ENCODE measurements at places on chromosomes 4 and X.

DNA sequence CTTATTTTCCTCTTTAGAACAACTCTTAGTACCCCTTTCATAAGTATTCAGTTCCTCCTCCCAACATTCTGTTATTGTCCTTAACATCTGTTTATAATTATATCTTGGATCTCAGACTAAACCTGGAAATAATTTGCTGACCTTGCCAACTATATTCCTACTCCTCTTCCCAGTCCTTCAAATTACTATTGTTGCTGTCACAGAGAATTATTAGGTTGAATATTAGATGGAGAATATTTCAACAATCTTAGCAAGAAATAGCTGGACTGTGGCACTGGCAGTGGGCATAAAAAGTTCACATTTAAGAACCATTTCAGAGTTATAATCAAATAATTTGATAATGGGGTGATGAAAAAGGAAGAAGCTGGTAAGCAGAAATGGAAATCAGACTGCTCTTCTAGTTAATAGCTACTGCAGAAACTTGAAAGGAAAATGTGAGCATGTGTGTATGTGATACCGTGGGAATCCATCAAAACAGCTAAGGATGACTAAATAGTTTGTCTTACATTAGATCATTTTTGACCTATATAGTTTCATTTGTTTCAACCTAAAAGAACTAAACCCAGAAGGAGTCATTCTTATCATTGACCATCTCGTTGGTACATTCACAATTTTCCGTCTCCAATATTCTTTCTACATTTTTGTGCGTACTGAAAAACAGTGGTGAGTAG lies 43.3 kb upstream of the PRDM8 start:
- no peak for DNase-seq

- no peak for DNase-seq
Observed at GRCh38 chrX:23052324-23052723, 52.6 kb downstream of the DDX53 start.

DNA sequence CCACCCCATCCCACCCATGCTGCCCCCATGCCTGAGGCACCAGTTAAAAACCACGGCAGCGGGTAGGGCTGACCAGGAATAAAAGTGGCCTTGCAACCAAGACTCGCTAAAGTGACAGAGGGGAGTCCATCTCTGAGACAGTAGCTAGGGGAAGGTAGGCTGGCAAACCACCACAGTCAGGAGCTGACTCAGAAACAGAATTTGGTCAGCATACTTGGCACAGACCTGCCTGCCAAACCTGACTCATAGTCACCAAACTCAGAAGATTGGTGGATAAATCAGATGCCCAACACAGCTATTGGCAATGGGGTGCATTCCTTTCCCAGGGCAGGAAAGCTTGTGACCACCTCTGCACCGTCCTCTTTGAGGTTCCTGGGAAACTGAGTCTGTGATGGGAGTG lies 193.8 kb downstream of the BCOR start:
- DNase-seq: no peak

DNA sequence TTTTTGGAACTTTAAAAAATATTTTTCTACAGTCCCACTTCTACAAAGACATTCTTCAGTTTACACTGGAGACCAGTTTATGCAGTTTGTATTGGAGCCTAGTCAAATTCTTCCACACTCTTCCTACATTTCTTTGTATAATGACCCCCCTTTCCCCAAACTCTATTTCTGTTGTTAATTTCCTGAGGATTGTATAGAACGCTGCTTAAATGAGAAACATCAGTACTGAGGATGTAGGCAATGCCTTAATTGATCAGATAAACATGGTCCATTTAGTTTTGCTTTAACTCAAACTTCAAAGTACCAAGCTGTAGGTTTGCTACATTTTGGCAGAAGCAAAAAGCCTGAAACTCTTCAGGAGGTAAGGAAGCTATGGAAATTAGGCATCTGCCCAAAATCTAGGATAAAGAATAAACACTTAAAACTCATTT lies 155.5 kb downstream of the SLC7A11 start:
- no peak for DNase-seq

DNA sequence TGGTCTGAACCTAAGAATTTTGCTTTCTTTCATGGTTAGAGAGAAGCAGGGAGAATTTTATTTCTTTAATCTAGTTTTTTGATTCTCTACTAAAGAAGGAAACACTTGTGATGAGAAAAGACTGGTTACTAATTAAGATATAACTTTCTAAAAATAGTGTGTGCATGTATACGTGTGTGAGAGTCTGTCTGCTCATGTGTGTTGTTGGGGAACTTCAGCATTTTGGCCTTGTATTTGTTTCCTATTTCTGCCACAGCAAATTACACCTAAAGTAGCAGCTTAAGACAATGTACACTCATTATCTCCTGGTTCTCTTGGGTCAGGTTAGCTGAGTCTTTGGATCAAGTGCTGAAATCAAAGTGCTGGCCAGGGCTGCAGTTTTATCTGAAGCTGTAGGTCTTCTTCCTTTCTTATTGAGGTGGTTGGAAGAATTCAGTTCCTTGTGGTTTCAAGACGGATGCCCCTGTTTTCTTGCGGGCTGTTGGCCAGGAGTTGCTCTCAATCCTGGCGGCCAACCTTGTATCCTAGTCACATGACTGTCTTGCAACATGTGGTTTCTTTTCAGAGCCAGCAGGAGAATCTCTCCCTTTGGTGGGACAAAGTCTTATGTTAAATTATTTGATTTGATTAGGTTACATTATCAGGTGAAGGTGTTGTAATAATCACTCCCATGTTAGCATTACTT lies 188.4 kb upstream of the CLNK start:
- no peak for DNase-seq

DNA sequence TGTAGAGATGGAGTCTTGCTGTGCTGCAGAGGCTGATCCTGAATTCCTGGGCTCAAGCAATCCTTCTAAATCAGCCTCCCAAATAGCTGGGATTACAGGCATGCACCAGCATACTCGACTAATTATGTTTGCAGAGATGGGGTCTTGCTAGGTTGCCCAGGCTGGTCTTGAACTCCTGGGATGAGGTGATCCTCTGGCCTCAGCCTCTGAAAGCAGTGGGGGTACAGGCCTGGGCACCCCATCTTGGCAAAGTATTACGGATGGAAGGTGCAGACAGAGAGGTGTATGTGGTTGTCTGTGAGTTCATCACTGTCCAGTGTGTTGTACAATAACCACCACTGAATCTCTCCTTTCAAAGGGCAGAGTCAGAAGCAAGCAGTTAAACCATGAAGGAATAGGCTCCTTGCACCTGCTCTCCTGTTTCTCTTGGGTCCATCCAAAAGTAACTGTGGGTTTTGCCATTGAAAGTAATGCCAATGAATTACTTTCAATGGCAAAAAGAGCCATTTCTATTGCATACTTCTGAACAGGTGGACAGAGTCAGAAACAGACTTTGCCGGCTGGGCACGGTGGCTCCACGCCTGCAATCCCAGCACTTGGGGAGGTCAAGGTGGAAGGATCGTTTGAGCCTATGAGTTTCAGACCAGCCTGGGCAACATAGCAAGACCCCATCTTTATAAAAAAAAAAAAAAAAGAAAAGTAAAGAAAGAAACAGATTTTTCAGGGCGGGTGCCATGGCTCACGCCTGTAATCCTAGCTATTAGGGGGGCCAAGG lies 7.0 kb upstream of the AKAP17A start:
- no peak for DNase-seq

GRCh38 chr4:139619644-139620043 lies 46.0 kb upstream of the MGST2 start:
- DNase-seq: peak; percentile 45

- no peak for DNase-seq
Observed at GRCh38 chr4:81785338-81785737, 313.6 kb upstream of the RASGEF1B start.

- peak; percentile 24 for DNase-seq
Observed at GRCh38 chr4:94621491-94622080, 136.2 kb upstream of the BMPR1B start.

DNA sequence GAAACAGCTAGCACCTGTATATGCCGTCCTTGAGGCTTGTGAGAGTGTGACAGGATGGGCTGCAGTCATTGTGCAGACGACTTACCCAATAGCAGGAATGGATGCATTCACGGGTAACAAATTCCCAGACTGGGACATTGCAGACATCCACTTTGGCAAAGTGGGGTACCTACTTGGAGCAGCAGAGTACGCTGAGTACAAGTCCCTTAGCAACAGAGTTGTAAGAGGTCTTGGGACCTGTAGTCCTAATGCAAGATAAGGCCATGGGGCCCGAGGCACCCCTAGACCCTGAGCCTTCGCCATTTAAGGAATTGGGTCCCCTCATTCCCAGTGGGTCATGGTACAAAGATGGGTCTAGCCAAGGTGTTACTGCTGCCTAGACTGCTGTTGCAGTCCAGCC lies 55.4 kb upstream of the CCDC149 start:
- DNase-seq: no peak

DNA sequence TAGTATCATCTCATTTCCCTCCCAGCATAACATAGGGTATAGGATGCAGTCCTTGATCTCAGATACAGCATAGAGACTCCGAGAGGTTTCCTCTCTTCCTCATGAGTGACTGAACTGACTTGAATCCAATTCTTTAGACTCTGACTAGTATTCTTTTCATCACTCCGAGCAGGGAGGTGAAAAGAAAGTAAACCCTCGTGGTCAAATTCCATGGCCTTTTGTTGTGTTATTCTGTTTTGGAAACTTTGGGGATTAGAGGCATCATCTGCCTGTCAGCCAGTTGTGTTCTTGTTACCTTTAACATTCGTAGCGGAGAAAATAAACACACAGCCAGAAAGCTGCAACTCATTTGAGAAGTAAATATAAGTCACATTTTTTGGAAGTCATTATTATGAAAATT lies 206.6 kb downstream of the ARHGAP10 start:
- no peak for DNase-seq

DNA sequence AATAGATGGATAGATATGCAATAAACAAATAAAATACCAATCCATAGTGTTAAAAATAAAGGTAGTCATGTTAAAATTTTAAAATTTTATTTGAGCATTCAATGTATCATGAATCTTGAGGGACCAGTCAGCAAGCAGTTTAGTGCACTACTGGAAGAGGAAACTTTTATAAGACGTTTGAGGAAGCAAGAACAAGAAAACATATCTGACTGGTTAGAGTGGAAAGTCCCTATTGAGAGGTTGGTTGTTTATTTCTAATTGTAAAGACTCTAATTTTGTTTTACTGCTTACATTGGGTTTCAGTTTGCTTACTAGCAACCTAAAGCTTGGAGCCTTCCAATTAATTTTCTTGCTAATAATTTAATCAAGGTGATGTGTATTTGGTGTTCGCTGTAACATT lies 786.2 kb downstream of the RAB28 start:
- DNase-seq: no peak

DNA sequence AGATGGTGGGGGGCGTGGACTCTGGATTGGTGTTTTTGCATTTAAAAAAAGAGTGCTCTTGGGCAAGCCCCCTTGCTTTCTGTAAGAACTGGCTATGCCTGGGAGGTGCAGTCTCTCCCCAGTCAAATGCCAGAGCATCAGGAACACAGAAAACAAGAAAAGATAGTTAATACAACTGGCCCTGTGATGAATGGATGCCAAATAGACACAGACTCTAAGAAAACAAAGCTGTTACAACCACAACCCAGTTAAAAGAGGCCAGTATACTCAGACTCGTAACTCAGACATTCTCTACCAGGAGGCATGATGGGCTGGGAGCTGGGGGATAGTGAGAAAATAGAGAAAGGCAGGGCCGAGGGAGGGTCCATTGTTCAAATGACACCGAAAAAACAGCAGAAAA lies 32.5 kb upstream of the C1QTNF7 start:
- DNase-seq: no peak

DNA sequence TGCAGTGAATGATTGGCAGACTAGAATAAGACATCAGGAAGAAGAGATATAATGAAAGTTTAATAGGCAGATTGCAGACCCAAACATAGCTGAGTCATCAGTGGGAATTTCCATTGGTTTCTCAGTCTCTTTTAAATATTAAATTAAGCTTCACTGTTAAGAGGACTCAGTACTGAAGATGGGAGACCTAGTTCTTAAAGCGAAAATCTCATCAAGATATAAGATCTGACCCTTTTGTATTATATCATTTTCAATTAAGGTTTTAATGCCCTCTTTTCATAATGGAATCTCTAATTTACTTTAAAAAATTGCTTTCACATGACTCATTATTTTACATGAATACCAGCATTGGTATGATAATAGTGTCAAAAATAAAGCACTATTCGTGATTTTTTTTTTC lies 168.9 kb upstream of the ATOH1 start:
- no peak for DNase-seq

GRCh38 chrX:47030339-47030738 lies 47.9 kb upstream of the RGN start:
- DNase-seq: peak; percentile 49

DNA sequence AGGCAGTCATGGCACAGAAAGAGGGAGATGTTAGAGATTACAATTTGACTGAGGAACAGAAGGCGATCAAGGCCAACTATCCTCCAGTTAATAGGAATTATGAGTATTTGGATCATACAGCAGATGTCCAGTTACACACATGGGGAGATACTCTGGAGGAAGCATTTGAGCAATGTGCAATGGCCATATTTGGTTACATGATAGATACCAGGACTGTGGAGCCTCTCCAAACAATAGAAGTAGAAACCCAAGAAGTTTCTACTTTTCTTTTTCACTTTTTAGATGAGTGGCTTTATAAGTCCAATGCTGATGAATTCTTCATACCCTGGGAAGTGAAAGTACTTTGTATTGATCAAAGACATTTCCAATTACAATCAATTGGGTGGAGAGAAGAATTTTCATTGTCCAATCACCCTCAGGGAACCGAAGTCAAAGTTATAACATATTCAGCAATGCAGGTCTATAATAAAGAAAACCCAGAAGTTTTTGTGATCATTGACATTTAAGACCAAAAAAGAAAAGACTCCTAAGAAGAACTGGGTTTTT lies 139.1 kb downstream of the MAB21L2 start:
- no peak for DNase-seq

- DNase-seq: no peak
Observed at GRCh38 chr4:5124876-5125275, 73.6 kb downstream of the STK32B start.

DNA sequence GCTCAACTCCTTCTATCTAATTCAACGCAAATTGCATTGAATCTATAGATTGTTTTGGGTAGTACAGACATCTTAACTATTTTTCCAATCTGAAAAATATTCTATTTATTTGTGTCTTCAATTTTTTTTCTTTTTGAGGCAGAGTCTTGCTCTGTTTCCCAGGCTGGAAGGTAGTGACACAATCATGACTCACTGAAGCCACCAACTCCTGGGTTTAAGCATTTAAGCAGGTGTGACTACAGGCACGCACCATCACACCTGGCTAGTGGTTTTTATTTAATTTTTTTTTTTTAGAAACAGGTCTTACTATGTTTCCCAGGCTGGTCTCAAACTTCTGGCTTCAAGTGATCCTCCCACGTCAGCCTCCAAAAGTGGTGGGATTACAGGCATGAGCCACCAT lies 98.3 kb downstream of the GK start:
- no peak for DNase-seq

- DNase-seq: no peak
Observed at GRCh38 chr4:8308144-8308543, 38.6 kb downstream of the HTRA3 start.

GRCh38 chr4:111215755-111216154 lies 592.9 kb upstream of the PITX2 start:
- no peak for DNase-seq

GRCh38 chrX:16239211-16239610 lies 71.9 kb downstream of the MAGEB17 start:
- no peak for DNase-seq

Data from HEK293T (cell line).